NCI-H146 (cell line): ENCODE measurements at places on chromosomes 6 and 20.

DNA sequence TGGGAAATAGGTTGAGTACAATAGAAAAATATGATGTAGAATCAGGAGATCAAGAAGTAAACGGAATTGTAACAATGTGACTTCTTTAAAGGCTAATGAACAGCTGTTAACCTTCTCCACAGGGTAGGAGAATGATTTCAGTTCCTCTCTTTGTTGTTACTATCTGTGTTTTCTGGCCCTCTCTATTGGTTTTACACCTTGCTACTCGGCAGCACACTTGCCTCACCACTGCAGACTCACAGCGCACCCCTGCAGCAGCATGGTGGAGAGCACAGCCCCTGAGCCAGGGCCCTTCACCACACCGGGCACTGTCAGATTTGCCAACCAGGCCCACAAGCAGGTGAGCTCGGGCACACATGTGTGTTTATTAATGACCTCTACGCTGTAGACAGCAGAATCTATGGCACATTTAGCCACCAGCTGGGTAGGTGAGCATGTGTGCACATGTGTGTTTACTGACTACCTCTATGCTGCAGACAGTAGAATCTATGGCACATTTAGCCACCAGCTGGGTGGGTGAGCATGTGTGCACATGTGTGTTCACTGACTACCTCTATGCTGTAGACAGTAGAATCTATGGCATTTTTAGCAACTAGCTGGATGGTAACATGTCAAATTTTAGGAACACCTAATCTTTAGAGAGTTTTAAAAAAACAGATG lies 16.8 kb downstream of the SFT2D1 start:
- peak; percentile 6 for DNase-seq

- no peak for DNase-seq
These were observed 12.9 kb downstream of the PARD6B start for GRCh38 chr20:50744143-50744792.

- DNase-seq: no peak
These were observed 57.4 kb downstream of the ASXL1 start for GRCh38 chr20:32415494-32415893.

GRCh38 chr6:69790629-69791028 lies 6.2 kb downstream of the LMBRD1 start:
- DNase-seq: no peak

DNA sequence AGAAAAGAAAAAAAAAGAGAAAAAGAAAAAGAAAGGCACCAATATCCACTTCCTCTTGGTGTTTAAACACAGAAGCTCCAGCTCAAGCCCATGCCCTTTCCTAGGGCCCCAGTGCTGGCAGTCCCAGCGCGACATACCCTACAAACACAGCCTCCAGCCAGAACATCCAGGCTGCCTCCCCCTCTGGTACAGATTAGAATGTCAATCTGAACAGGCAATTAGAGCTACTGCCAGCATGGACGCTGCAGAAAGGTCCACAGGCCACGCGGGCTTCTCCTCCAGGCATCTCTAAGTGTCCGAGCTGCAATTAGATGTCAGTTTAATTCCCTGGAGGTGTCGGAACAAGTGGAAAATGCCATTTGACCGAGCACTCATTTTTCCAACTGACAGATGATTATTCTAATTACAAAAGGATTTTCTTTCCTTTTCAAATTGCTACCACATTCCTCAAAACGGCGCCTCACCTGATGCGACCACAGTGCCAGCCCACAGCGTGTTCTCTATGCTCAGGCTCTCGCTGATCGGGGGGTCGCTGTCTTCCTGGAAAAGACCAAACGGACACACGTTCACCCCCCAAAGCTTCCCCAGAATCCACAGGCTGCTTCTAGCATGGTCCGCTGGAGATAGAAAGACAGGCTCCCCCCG lies 79.5 kb downstream of the ATP9A start:
- DNase-seq: no peak

- DNase-seq: no peak
These were observed 29.1 kb downstream of the LRRN4 start for GRCh38 chr20:6024768-6025167.
